D721Med (cell line): ENCODE measurements at places on chromosomes 1 and 21.

GRCh38 chr1:232574889-232575762, 54.8 kb downstream of the SIPA1L2 start:
- DNase-seq, result no peak

DNA sequence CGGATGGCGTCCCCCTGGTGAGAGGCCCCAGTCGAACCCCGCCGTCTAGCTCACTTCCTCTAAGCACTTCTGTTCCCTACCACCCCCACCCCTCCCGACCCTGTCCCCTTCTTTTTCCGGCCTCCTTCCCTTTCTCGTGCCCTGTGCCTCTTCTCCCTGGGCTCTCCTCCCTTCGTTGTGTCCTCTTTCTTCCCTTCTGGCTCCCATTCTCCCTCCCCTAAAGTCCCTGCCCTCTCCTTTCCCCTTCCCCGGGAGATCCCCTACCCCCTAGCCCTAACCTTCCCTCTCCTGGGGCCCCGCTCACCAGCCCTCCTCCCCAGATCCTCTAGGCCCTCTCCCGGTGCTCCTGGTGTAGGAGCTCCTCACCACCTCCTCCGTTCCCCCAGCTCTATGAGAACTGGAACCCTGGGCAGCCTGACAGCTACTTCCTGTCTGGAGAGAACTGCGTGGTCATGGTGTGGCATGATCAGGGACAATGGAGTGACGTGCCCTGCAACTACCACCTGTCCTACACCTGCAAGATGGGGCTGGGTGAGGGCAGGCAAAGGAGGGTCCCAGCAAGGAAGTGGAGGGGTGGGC, 15.9 kb downstream of the BCAN start:
- DNase-seq, result no peak

- no peak for DNase-seq
Measured at GRCh38 chr1:41348394-41348793, 12.8 kb upstream of the FOXO6 start.

GRCh38 chr1:112673592-112674439, 643 bp upstream of the MOV10 start:
- no peak for DNase-seq

- DNase-seq, result no peak
Measured at GRCh38 chr1:99970713-99971255, 988 bp downstream of the SLC35A3 start.

GRCh38 chr21:36766511-36766910, 67.6 kb downstream of the SIM2 start:
- no peak for DNase-seq

GRCh38 chr1:166089804-166090203, 77.0 kb downstream of the FAM78B start:
- DNase-seq, result no peak

DNA sequence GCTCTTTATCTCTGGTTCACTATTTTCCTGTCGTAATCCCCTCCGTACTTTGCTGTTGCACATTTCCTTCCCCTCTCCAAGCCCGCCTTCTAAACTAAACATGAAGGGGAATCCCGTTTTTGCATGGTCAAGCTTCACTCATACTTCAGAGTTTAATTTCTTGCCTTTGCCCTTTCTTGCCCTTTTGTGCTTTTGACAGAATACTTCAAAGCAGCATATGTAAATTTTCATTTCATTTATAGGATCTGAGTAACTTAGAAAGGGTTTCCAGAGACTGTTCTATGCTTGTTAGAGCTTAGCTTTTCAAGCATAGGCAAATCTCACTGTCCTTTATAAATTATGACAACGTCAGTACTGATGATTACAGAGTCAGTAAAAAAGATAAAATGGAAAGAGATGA, 27.7 kb downstream of the SPATA45 start:
- DNase-seq, result no peak

DNA sequence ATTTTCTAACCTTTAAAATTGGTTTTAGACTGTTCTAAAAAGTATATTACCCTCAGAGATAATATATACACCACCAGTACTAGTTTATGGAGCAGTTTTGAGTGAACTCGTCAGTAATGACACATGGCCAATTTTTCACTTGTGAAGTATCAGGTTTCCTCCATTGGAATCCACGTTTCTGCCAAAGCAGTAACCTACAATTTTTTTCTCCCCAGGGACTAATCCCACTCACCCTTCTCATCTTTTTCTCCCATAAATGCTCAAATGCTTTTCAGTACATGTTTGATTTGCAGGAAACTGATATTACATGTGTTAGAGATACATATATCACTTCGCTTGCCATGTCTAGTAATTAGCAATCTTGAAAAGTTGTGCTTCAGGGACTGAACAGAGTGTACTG, 94.1 kb downstream of the COL24A1 start:
- DNase-seq, result no peak

GRCh38 chr1:167789501-167789900, 67.7 kb downstream of the MPZL1 start:
- no peak for DNase-seq

GRCh38 chr1:110524311-110525248, 5.6 kb upstream of the KCNA10 start:
- peak; percentile 56 for DNase-seq

- DNase-seq, result no peak
Measured at GRCh38 chr1:62836856-62837540, 53.1 kb downstream of the ATG4C start.

GRCh38 chr1:17596651-17597509, 57.4 kb downstream of the ARHGEF10L start:
- DNase-seq, result no peak

- DNase-seq, result no peak
Measured at GRCh38 chr1:234253732-234254131, 119.5 kb upstream of the COA6 start.

GRCh38 chr1:160251011-160251410, 11.3 kb downstream of the DCAF8 start:
- DNase-seq, result no peak

DNA sequence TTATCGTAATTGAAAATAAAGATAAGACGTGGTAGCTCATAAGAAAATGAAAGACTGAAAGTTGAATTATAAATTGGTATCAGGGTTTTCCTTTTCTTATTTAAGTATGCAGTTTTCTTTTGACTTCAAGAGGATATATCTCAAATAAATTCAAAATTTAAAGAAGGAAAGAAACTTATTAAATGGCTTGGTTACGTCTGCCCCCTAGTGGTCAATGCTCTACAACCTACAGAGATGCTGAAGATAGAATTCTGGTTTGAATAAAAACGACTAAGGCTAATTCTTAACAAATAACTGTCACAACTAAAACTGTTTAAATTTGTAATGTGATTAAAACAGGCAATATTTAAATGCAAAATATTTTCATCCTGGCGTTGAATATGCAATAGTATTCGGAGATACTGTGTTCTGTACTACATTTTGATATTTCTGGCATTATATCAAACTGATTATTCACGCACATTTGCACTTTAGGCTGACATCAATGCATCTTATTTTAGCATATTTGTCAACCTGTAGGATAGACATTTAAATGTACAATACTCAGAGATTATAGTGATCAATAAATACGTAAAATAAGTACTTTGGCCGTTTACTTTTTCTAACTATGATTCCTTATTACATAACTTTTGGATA, 26.8 kb downstream of the IFI44 start:
- DNase-seq, result no peak

DNA sequence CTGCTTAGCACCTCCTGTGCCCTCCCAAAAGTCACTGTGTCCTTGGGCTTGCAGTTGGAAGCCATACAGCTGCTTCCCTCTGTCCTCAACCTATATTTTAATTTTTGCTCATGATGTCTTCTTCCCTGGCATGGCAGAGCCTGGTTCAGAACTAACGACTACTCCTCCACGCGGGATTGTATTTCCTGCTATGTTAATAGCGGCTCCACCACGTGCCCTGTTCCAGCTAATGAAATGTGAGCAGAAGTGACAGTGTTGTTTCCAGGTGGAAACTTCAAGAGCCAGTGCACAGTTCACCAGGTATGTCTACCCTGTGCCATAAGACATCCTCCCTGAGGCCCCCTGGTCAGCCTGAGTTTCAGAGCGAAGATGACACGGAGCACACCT, 52.1 kb downstream of the DHRS3 start:
- DNase-seq, result no peak

GRCh38 chr1:156700736-156701531, 4.4 kb downstream of the CRABP2 start:
- no peak for DNase-seq

GRCh38 chr1:245822996-245823395, 668.2 kb downstream of the KIF26B start:
- no peak for DNase-seq

DNA sequence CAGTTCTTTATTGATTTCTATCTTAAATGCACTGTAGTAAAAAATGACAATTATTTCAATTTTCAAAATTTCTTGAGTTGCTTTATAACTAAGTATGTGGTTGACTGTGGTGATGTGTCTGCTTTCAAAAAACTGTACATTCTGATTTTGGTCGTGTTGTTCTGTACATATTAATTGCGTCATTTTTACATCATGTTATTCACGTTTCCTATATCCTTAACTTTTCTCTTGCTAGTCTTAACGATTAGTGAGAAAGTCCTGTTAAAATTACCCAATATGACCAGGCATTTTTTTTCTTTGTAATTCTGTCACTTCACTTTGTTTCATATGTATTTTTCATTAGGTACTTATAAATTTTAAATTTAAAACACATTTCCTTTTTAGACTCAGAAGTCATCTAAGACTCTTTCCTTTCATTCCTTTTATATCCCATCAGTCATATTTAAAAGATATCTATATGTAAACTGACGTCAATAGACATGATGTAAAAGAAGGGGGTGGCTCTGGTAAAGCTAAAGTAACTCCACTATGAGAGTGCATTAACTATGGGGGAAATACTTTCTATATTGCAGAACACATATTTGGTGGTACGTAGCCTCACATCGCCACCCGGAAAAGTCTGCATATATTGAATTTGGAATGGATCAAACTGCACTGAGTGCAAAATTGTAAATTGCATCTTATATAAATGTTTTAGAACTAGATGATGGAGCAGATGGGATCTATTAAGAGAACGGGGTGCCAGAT, 1.1 kb upstream of the COA6 start:
- DNase-seq, result no peak

DNA sequence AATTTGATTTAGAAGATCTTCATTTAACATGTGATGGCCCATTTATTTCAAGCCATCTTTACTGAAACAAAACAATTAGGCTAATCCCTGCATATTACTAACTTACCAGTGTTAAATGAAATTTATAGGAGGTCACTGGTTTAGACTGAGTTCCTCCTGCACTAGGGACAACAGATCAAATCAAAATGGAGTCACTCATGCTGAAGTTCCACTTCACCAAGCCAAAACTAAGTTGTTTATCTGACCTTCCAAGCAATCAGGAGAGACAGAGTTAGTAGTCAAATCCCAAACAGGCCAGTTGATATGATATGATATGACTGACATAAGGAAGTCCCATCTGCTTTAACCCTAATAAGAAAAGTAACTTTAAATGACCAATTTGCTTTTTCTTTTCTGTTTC, 4.8 kb downstream of the LYST start:
- DNase-seq, result no peak

GRCh38 chr1:183780757-183781156, 24.2 kb upstream of the RGL1 start:
- no peak for DNase-seq

DNA sequence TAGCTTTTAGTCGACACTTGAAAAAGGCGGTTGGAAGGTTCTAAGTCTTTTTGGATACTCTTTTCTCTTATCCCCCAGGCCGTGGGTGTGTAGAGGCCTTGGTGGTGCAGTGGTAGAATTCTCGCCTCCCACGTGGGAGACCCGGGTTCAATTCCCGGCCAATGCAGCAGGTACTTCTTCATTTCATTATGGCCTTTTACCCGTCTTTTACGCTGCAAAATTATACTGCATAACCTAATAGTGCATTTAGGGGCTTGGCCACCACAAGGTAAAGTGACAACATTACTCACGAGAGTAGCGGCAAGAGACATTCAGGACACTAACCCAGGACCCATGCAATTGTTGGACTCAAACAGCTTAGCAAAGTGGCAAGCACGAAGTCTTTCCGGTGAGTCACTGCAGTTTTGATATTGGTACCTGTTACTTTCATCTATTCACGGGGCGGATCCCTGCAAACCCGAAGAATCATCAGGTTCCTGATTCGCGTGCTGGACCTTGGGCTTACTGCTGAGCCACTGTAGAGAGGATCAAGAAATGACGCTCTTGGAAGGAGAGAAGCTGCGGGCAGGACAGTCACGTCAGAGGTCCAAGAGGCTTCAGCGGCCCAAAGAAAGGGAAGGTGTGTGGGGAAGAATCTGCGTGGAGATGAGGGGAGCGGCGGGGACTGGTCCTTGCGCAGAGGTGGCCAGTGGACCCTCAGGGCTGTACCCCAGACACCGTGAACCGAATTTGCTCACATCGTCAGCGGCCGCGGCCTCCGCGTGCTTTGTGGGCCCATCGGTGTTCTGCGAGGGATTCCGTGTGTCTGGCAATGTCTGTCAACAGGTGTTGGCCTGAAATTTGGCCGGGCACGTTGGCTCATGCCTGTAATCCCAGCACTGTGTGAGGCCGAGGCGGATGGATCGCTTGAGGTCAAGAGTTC, 12.9 kb upstream of the RNU1-4 start:
- DNase-seq, result peak; percentile 4

DNA sequence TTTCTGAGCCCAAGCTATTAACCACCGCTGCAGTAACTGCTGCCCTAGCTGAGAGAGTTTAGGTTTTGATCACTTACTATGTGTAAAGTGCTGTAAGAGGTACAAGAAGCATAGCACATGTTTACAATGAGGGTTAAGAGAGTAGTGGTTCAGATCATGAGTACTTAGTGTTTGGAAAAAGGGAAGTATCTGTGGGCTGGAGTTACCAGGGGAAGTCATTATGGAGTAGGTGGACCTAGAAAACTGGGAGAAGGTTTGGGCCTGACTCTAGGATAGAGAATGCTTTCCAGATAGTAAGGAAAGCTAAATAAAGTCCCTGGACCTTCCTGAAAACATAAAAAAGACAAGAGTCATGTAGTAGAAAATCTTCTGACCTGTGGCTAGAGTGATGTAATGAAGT, 149.6 kb upstream of the PLXNA2 start:
- no peak for DNase-seq

DNA sequence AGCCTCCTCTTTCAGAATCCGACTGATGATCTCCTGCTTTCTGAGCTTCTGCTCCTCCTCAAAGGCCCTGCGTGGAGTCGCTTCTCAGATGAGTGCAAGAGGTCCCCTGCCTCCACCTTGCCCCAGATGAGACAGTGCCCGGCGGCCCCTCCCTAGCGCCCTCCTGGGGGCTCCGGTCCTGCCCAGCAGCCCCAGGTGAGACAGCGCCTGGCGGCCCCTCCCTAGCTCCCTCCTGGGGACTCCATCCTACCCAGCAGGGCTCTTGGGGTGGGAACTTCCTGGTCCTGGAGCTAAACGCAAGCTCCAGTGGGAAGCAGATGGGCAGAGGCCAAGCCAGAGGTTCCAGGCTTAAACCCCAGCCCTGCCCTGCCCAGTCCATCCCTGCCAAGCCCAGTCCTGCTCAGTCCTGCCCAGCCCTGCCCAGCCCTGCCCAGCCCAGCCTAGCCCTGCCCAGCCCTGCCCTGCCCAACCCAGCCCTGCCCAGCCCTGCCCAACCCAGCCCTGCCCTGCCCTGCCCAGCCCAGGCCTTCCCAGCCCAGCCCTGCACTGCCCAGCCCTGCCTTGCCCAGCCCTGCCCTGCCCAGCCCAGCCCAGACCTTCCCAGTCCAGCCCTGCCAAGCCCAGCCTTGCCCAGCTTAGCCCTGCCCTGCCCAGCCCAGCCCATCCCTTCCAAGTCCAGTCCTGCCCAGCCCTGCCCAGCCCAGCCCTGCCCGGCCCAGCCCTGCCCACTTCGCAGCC, 34.6 kb downstream of the CFAP74 start:
- DNase-seq, result no peak
